Esophagus muscularis mucosa (tissue), 4 donors: ENCODE measurements at places on chromosomes 12 and 14. TPM values are rescaled to one million over a fixed set of nuclear protein-coding genes. Genes with fewer than 3 reads are reported as not detected.

GRCh38 chr14:102370305-102370809 lies 7.6 kb downstream of the TECPR2 start:
- no peak overlapping the region for H3K27ac ChIP-seq
- peaks cover 21% of the 10 kb centered on the region for H3K4me1 ChIP-seq
- DNase-seq: no peak
- H3K36me3 ChIP-seq: peaks cover 8% of the 10 kb centered on the region
- no peaks in the 10 kb centered on the region for H3K27me3 ChIP-seq

DNA sequence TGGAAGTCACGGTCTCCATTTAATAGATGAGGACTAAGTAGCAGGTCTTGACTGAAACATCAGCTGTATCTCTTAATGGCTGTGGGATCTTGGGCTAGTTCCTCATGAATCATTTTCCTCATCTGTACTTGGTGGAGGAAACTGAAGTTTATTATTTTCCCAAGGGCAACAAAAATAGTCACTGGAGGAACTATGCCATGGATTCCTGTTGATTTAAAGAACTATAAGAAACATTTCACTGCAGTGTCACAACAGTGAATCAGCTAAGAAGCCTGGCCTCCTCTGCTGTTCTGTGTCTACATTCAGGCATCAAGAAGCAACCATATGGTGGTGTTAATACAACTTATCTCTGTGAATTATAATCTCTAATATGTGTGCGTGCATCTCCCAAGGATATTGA lies 200.5 kb downstream of the STXBP6 start:
- H3K27ac ChIP-seq: no peak overlapping the region
- no peak overlapping the region for H3K4me3 ChIP-seq
- H3K4me1 ChIP-seq: no peaks in the 10 kb centered on the region

DNA sequence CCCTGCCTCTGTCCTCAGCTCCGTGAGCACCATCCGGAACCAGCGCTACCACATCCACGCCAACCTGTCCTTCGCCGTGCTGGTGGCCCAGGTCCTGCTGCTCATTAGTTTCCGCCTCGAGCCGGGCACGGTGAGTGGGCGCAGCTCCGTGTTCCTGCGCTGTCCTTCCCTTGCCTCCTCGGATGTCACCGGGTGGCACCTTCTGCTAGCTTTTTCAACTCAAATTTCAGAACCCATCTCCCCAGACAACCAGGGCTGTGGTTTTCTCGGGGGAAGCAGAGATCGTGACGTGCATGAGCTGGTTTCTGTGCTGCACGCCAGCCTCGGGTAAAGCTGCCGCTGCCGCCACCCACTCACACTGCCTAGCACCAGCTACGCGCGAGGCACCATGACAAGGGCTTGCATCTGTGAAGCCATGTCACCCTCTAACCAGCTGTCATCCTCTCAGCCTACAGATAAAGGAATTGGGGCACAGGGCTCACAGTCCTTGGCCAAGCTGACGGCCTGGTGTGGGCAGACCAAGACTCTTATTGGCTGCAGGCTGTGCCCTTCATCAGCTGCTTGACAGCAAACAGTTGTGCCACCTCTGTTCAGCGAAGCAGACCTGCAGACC lies 152.1 kb downstream of the ADGRD1 start:
- H3K4me1 ChIP-seq: peaks cover 17% of the 10 kb centered on the region
- H3K36me3 ChIP-seq: peaks cover 5% of the 10 kb centered on the region
- no peaks in the 10 kb centered on the region for H3K27me3 ChIP-seq
- H3K27ac ChIP-seq: no peak overlapping the region

DNA sequence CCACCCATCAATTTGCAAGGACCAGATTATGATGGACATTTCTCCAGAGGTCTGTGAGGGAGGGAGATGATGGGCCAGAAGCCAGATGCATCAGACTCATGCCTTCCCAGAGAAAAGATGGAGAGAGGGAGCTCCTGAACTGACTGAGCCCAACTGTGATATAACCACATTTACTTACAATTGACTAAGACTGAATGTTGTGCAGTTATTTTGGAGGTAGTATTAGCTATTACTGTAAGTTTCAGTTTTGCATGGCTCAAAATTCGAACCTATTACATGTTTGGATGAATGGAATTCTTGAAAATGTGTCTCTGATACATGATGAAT lies 211.1 kb upstream of the SFSWAP start:
- no peak overlapping the region for H3K27ac ChIP-seq
- H3K36me3 ChIP-seq: no peaks in the 10 kb centered on the region
- H3K4me1 ChIP-seq: no peaks in the 10 kb centered on the region
- H3K4me3 ChIP-seq: no peak overlapping the region
- no peak for DNase-seq

GRCh38 chr12:53820514-53821306 lies 68.9 kb upstream of the CISTR start:
- H3K4me3 ChIP-seq: no peak overlapping the region
- no peaks in the 10 kb centered on the region for H3K36me3 ChIP-seq
- no peaks in the 10 kb centered on the region for H3K4me1 ChIP-seq
- H3K27ac ChIP-seq: no peak overlapping the region

DNA sequence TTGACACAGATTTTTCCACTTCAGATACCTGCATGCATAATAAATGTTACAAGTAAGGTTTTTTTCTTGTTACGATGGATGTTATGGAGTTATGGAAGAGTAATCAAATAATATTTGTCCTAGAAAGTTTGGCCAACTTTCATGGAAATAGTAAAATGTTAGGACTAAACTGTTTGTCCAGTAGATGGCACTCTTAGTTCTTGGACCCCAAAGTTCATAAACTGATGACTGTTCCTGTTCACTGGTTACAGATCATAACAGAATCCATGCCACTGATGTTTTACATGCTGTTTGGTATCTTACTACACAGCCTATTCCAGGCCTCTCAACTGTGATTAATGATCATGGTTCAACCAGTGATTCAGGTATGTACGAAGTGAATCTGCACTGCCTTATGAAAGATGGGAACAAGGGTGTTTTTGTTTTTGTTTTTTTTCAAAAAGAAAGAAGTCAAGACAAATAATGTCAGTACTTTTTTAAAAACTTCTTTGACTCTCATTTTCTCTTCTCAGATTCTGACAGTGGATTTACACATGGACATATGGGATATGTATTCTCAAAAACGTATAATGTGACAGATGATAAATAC lies 48.8 kb upstream of the SLCO1C1 start:
- no peaks in the 10 kb centered on the region for H3K27me3 ChIP-seq
- peaks cover 15% of the 10 kb centered on the region for H3K4me1 ChIP-seq
- no peak for DNase-seq
- peaks cover 46% of the 10 kb centered on the region for H3K36me3 ChIP-seq

DNA sequence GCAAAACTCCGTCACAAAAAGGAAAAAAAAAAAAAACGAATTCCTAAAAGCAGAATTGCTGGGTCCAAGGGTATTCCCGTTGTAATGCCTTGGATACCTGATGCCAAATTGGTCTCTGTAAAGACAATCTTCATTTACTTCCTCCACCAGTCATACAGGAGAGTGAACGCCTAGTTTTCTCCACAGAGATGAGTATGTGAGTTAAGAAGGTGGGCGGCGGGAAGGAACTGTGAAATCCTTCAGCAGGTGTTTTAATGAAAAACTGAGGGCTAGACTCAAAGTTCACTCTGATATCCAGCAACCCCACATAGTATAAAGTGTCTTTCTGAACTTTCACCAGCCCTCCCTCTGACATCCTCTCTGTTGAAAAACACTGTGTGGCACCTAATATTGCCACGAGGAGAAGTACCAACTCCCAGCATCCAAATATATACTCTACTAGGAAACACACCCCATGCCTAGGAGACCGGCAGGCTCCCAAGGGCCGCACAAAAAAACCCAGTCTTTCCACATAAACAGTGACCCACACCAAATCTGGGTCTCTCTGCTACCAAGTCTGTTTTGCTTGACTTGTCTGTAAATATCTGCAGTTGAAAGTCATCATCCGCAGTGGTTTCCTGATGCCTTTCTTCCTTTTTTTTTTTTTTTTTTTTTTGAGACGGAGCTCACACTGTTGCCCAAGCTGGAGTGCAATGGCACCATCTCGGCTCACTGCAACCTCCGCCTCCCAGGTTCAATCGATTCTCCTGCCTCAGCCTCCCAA lies 30.3 kb upstream of the FOXN3 start:
- no peak for DNase-seq
- no peaks in the 10 kb centered on the region for H3K36me3 ChIP-seq
- no peak overlapping the region for H3K4me3 ChIP-seq
- no peaks in the 10 kb centered on the region for H3K27me3 ChIP-seq

DNA sequence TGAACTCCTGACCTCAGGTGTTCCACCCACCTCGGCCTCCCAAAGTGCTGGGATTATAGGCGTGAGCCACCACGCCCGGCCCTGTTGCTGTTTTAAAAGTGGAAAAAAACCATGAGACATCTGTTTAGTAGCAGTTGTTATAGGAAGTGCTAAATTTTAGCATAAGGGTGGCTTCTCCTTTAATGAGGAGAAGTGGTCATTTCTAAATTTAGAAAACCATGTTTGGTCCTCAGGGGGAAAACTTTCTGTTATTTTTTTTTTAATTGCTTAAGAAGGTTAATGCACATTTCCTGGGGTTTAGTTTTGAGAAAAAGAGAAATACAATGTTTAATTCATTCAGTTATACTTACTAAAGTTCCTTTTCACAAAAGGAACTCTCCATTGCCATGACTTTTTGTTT lies 102.1 kb downstream of the MYRFL start:
- no peaks in the 10 kb centered on the region for H3K4me1 ChIP-seq
- H3K27me3 ChIP-seq: no peaks in the 10 kb centered on the region
- no peaks in the 10 kb centered on the region for H3K36me3 ChIP-seq

- H3K4me1 ChIP-seq: peaks cover 3% of the 10 kb centered on the region
- H3K27ac ChIP-seq: no peak overlapping the region
- no peaks in the 10 kb centered on the region for H3K36me3 ChIP-seq
- no peaks in the 10 kb centered on the region for H3K27me3 ChIP-seq
Measured at GRCh38 chr14:104926619-104927431, 2.1 kb downstream of the PLD4 start.

DNA sequence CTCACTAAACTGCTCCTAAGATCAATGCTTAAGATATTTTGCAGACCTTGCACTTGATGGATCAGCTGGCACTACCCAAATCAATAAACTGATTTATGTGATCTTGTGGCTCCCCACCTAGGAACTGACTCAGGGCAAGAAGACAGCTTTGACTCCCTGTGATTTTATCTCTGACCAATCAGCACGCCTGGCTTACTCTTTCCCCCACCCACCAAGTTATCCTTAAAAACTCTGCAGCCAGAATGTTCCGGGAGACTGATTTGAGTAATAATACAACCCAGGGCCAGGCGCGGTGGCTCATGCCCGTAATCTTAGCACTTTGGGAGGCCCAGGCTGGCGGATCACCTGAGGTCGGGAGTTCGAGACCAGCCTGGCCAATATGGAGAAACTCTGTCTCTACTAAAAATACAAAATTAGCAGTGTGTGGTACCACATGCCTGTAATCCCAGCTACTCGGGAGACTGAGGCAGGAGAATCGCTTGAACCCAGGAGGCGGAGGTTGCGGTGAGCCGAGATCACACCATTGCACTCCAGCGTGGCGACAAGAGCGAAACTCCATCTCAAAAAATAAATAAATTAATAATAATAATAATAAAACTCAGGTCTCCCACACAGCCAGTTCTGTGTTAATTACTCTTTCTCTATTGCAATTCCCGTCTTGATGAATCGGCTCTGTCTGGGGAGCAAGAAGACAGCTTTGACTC lies 12.0 kb downstream of the MORN3 start:
- H3K4me3 ChIP-seq: no peak overlapping the region
- DNase-seq: no peak
- no peaks in the 10 kb centered on the region for H3K27me3 ChIP-seq
- H3K27ac ChIP-seq: no peak overlapping the region
- no peaks in the 10 kb centered on the region for H3K4me1 ChIP-seq

GRCh38 chr12:11059784-11060183 lies 2.3 kb downstream of the TAS2R46 start:
- no peak overlapping the region for H3K27ac ChIP-seq
- H3K36me3 ChIP-seq: no peaks in the 10 kb centered on the region
- DNase-seq: no peak
- no peaks in the 10 kb centered on the region for H3K27me3 ChIP-seq
- H3K4me3 ChIP-seq: no peak overlapping the region

- no peaks in the 10 kb centered on the region for H3K36me3 ChIP-seq
- H3K27ac ChIP-seq: no peak overlapping the region
- no peaks in the 10 kb centered on the region for H3K27me3 ChIP-seq
- peak; percentile 79 for DNase-seq
- no peak overlapping the region for H3K4me3 ChIP-seq
Measured at GRCh38 chr12:106049546-106049945, 89.2 kb downstream of the NUAK1 start.

- no peaks in the 10 kb centered on the region for H3K36me3 ChIP-seq
- no peaks in the 10 kb centered on the region for H3K4me1 ChIP-seq
- no peak overlapping the region for H3K27ac ChIP-seq
Measured at GRCh38 chr12:125406131-125406530, 340.9 kb downstream of the AACS start.

GRCh38 chr14:22980672-22981089 lies 1.7 kb downstream of the AJUBA start:
- H3K27me3 ChIP-seq: no peaks in the 10 kb centered on the region
- peak overlapping the region; percentile 74 for H3K4me3 ChIP-seq
- H3K4me1 ChIP-seq: peaks cover 72% of the 10 kb centered on the region
- no peak for DNase-seq

DNA sequence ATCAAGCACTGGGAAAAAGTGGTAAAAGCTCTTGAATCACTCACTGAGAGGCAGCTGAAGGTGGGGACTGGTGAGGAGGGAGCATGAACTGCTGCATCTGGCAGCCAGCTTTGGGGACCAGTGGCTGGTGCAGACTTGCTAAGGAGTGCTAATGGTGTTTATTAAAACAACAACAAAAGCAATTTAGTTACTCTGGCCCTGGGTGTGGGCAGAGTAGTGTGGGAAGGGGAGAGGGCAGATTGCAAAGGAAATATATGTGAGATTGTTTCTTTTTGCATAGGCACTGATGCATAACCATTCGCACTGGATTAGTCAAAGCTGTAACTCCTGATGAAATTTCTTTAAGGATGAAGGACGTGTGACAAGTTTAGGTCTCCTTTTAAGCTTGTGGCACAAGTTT lies 8.1 kb downstream of the TXNRD1 start:
- no peak overlapping the region for H3K4me3 ChIP-seq
- peaks cover 19% of the 10 kb centered on the region for H3K4me1 ChIP-seq
- no peak for DNase-seq
- no peaks in the 10 kb centered on the region for H3K36me3 ChIP-seq
- no peaks in the 10 kb centered on the region for H3K27me3 ChIP-seq
- no peak overlapping the region for H3K27ac ChIP-seq

GRCh38 chr12:39697108-39697507 lies 77.5 kb upstream of the ABCD2 start:
- no peaks in the 10 kb centered on the region for H3K4me1 ChIP-seq
- H3K4me3 ChIP-seq: no peak overlapping the region
- no peaks in the 10 kb centered on the region for H3K27me3 ChIP-seq
- DNase-seq: no peak
- no peak overlapping the region for H3K27ac ChIP-seq

DNA sequence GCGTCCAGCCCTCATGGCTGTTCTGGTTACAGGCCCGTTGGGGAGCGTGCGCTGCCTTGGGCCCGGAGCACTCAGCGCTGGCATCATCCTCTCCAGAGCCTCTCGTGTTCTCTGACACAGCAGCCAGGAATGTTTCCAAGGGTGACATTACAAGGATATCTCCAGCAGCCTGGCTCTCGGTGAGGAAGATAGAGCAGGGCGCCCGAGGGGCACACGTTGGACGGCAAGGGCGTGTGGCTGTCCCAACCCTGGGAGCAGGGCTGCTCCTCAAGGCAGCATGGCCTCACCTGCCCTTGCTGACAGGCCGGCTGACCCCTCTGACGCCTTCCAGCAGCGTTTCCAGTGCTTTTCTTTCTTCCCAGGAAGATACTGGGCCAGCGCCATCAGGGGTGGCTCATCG lies 14.4 kb downstream of the LRCOL1 start:
- no peak overlapping the region for H3K27ac ChIP-seq
- H3K27me3 ChIP-seq: no peaks in the 10 kb centered on the region
- peaks cover 32% of the 10 kb centered on the region for H3K4me1 ChIP-seq
- no peak overlapping the region for H3K4me3 ChIP-seq
- no peaks in the 10 kb centered on the region for H3K36me3 ChIP-seq
- DNase-seq: no peak

MSI1 gene
- total RNA-seq: 0.19 TPM

RNFT2 gene
- 0.17 TPM for total RNA-seq

GPR68 gene
- 4.1 TPM for total RNA-seq

PLCZ1 gene
- not detected for total RNA-seq

KRT78 gene
- not detected for total RNA-seq
